ENCODE measurements at places on chromosomes 7 and 10.

DNA sequence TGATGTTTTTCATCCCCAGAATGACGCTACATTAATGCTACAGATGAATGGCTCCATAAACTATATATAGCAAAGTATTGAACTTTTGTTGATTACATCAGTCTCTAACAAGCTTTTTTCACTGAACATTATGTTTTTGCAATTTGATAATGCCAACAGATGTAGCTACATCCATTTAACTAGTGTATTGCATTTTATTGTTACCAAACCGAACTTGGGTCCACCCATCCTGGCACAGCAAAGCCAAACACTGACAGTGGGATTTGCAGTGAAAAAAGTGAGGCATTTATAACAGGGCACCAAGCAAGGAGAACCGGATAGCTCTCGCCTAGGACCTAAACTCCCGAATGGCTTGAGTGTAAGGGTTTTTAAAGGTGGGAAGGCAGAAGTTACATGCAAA lies 182.8 kb upstream of the TNS3 start:
- DNase-seq = no peak

GRCh38 chr10:73585327-73585726 lies 5.8 kb downstream of the USP54 start:
- no peak for DNase-seq

DNA sequence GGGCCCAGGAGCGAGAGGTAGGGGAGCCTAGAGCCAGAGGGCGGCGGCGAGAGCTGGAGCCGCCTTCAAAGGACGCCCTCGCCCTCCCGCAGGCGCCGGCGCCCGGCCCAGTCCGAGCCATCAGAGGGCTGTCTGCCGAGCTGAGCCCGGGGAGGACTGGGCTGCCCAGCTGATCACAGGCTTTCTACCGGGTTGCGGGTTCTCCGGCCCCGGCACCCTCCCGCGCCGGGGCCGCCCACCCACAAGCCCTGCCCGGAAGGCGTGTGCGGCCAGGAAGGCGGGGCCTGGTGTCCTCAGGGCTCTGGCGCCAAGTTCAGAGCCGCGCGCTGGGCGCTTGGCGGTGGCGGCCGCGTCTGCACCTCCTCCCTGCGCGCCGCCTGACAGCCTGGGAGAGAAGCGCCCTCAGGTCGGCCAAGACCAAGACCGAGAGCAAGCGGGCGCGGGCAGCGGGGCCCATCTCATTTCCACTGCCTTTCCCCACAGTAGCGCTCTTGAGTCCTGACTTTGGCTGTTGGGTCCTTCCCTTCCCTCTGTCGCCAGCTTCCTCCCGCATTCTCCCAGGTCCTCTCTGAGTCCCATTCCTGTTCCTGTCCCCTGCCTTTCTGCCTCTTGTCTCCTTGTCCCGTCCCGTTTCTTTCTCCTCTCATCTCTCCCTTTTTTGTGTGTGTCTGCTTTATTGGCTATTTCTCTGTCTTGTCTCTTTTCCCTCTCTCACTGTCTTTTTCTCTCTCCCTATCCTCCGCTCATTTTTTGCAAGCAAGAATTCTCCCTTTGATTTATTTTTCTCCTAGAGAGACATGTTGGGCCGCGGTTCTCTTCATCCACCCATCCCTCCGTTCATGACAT lies 60.6 kb upstream of the MSMB start:
- peak; percentile 61 for DNase-seq

DNA sequence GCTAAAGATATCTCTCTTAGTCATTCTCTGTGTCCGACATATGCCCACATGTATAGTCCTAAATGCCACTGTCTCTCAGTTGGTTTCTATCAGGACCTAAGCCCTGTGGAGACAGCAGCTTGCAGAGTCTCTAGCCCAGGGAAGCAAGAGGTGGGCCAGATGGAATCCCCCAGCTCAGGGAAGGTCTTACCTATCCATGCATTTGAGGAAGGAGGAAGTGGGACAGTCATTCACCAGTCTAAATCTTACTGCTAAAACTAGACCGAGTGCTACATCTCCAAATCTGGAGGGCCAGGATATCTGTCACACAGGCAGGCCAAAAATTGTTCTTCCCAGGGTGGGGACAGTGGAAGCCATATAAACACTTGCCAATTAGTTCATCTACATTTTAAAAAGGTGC lies 26.4 kb upstream of the HERPUD2 start:
- DNase-seq = no peak

- no peak for DNase-seq
These were observed 92.3 kb downstream of the CTNNA3 start for GRCh38 chr10:67603701-67604100.

- no peak for DNase-seq
These were observed 3.2 kb upstream of the VSIR start for GRCh38 chr10:71776481-71776925.

Data from CD4-positive, alpha-beta T cell treated with Interleukin-6 for 4 hours (primary cell).